COLO829 (cell line): ENCODE measurements at places on chromosomes 3 and 15.
A peak's percentile ranks its signal among the peaks of the same experiment; 100 is the strongest.

DNA sequence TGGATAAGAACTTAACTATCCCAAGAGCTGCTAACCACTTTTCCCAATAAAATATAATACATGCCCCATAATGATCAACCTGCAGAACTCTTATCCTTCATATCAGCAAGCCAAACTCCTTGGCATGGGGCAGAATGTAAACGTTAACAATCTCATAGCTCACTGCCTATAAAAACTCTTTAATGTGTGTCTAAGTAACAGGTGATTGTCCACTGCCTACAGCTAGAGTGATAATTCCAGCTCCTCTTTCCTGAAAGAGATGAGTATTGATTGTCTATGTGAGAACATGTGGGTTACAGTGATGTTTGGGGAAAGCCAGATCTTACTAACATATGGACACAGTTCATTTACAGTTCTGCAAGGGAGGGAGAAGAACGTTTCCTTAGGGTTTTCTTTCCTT lies 11.3 kb upstream of the GLCE start:
- no peak for DNase-seq

GRCh38 chr3:78818161-78818985 lies 949.4 kb downstream of the ROBO1 start:
- no peak for DNase-seq

DNA sequence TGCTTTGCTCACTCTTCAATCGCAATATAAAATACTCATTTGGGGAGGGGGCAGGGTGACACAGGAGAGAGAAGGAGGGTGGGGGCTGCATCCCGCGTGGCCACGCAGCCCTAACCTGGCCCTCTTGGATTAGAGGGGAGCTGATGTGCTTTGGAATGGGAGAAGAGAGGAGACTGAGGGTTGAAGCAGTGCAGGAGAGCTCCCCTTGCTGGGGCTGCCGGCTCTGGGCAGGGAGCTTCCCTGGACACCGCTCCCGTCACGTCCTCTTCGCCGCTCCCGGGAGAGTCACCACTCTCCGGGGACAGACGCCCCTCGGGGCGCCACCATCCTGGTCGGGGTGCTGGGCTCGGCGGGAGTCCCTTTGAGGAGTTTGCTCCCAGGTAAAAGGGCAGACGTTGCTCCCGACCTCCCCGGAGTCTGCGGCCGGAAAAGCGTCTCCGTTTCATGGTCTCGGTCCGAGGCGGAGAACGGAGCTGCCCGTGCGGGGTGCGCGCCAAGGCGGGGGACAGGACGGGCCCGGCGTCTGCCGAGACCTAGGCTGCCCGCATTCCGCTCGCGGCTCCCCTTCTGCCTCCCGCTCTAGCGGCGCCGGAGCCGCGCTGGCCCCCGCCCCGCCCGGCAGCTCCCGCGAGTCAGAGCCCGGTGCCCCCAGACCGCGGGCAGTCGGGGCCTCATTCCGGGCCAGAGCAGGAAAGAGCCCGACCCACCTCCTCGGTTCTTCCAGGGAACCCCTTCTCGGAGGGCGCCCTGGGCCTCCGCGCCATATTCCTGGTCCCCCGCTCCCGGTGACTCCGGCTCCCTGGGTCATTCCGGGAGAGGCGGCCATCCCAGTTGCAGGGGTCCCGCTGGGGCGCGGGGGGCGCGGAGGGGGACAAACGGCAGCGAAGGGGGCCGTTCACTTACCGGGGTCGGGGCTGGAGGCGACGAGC lies 603 bp downstream of the SLC7A14 start:
- no peak for DNase-seq

GRCh38 chr15:68389936-68390817 lies 41.8 kb downstream of the ITGA11 start:
- DNase-seq, result no peak

DNA sequence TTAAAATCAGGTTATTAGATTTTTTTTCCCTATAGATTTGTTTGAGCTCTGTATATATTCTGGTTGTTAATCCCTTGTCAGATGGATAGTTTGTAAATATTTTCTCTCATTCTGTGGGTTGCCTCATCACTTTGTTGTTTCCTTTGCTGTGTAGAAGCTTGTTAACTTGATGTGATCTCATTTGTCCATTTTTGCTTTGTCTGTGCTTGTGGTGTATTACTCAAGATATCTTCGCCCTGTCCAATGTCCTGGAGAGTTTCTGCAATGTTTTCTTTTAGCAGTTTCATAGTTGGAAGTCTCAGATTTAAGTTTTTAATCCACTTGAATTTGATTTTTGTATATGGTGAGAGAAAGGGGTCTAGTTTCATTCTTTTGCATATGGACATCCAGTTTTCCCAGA lies 699.1 kb downstream of the NAALADL2 start:
- DNase-seq, result no peak

DNA sequence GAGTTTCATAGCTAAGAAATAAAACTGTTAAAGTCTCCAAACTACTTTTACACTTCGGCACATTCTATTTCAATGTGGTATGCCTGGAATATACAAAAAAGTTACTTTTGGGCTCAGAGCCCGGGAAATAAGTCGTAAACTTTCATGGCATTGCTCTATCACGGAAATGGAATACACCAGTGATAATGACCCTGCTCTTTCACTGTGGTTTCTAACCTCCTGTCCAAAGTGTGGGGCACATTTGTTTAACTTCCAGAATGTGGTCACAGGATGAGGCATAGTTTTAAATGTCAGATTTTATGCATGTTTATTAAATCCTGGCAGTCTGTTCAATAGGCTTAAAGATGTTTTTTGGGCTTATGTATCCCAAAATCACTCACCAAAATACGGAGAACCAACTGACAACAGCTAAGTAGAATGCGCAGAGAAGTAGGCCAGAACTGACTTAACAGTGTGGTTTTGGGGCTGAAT lies 5.1 kb downstream of the CXCR6 start:
- DNase-seq, result no peak

DNA sequence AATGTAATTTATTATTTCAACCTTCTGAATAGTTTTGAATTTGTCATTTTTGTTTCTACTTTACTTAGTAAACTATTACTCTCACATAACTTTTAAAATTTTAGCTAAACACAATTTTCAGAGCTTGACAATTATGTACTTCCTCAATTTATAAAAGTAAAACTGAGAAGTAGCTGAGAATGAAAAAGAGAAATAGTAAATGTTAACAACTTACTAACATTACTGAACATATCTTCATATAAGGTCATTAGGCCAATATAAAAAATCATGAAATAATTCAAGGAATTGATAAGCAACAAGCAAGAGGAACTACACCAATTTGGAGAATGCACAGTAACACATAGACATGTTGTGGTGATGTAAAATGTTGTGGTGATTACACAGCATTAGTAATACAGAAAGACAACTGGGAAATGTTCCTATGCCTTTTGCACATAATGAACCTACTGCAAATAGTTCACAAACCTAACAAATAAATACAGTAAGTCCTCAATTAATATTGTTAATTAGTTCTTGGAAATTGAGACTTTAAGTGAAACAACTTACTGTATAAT lies 137.9 kb downstream of the CBLB start:
- no peak for DNase-seq

DNA sequence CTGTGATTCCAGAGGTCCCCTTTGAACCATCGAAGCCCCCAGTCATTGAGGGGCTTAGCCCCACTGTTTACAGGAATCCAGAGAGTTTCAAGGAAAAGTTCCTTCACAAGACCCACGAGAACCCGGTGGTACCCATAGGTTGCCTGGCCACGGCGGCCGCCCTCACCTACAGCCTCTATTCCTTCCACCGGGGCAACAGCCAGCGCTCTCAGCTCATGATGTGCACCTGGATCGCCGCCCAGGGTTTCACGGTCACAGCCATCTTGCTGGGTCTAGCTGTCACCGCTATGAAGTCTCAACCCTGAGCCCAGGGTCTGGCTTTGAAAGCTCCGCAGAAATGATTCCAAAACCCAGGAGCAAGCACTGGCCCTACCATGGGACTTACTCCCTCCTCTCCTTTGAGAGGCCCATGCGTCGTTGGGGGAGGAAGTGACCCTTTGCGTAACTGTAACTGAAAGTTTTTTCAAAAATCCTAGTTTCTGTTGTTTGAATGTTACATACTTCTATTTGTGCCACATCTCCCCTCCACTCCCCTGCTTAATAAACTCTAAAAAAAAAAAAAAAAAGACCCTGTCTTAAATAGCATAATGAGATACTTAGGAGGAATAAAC lies 85.1 kb upstream of the CSPG5 start:
- no peak for DNase-seq

DNA sequence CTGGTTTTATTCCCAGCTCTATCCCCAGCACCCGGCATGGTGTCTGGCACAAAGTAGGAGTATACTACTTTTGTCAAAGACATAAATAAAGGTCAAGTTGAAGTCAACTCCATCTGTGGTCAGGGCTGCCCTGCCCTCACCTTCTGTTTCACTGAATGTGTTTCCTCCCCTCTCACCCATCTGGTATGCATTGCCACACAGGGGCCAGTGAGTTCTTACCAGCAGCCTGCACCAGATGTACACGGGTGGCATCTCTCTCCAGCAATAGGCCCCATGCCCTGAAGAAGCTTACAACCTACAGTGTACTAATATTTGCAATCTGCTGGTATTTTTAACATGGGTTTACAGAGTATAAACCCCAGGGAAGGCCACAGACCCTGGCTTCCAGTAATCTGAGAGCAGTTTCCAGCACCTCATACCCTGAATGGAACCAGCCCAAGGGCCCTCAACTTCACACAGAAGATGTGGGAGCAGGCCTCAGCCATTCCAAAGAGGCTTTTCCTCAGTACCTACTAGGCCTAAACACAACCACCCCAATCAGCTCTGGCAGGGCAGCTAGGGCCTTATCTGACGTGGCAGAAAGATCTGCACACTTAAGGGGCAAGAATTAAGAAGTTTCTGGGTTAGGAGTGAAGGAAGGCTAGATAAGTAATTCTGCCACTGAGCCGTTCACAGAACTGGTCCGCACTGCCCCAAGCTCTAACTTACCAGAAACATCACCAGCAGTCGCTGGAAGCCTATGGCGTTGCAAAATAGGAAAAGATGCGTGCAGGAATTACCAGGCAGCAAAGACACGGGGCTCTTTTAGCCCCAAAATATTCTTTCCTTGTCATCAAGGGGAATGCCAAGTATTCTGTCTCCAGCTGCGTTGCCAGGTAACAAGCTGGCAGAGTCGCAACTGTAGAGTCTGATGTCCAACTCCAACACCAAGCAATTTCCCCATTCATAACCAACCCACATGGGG lies 2.1 kb downstream of the IDH2 start:
- no peak for DNase-seq

GRCh38 chr3:54899273-54899672 lies 28.6 kb downstream of the LRTM1 start:
- no peak for DNase-seq

DNA sequence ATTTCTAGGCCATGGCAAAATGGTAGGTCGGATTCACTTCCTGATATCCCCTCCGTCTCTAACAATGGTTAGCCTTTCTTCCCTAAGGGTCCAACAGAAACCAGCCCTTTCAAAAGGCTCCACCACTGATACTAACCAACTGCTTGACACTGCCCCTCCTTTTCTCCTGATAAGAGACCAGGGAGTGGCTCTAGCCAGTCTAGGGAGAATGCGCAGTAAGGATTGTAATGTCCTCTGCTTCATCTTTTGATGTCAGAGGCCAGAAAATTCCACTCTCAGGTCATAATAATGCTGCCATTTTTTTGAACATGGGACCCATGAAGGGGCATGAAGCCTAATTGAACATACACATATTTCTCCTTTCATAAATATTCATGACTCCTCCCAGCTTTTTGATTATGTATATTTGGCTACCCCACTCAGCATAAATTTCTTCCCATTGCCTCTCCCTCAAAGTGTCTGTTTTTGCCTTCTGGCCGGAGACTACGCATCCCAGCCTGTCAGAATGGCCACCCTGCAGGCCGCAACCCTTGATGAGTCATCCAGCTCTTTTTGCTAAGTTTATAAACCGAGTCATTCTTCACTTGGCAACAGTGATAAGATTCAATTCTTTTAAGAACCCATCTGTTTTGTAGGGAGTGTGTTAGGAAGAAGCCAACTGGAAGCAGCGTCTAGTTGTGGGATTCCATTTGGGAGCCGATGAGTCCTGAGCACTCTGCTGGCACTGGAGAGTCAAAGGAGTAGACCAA lies 189.0 kb upstream of the MCTP2 start:
- DNase-seq, result peak; percentile 62

- DNase-seq, result no peak
These were observed 49.8 kb upstream of the DCLK3 start for GRCh38 chr3:36814066-36814717.

DNA sequence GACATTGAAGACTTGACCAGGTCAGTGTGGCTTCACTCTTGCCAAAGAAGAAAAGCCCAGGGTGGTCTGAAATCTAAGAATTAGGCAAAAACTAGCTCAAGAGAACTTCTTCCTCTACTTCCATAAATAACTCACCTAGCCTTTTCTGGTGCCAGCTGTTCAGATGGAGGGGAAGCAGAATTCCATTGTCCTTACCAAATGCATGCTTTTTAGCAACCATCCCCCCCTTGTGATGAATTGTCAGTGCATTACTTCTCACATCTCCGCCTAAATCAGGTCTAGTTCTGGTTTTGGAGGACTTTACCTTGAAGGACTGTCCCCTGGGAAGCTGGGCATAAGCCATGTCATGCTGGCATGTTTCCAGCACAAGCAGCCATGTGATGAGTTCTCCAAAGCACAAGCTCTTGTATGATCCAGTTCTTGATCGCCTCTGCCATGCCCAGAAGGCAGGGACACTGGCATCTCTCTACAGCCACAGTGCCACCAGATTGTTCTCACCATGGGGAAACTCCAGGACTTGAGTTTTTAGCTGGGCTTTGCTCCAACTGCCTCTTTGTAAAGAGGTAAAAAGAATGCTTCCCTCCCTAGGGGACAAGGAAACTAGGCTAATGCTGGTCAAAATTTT lies 96.4 kb upstream of the IL12A start:
- no peak for DNase-seq

DNA sequence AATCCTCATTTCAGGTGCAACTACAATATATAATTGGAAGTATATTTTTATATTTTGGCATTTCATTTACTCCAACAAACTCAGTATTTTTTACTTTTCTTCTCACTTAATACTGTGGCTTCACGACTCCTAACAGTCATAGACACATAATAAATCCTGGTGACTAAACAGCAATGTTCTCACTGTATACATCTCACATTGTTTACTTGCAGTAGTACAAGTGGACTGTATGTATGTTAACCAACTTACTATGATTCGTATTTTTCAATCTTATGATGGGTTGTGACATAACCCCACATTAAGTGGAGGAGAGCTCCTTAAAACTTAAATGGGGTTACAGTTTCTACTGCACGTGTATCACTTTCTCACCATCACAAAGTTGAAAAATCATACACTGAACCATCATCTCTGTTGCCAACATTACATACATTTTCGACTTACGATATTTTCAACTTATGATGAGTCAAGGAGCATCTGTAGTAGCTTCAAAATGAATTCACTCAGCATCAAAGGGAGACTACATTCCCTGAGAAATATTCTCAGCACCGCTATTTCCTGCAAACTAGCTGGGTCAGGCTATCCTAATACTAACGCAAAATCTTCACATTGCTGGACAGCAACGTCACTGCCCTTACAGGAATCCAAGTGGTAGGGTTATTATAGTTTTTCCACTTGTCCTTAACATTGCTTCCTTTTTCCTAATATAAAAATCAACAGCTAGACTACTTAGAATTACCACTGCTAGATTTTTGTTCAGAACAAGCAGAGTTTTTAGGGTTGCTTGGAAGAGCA lies 7.3 kb downstream of the ADAM10 start:
- DNase-seq, result no peak
